GM12892 (cell line): ENCODE measurements at places on chromosomes 6 and 20.

GRCh38 chr6:36032261-36032660 lies 4.7 kb downstream of the MAPK14 start:
- DNase-seq = no peak

- DNase-seq = no peak
Measured at GRCh38 chr20:63289311-63290135, 3.5 kb upstream of the COL20A1 start.

GRCh38 chr6:41093729-41094128 lies 21.0 kb downstream of the NFYA start:
- DNase-seq = no peak

DNA sequence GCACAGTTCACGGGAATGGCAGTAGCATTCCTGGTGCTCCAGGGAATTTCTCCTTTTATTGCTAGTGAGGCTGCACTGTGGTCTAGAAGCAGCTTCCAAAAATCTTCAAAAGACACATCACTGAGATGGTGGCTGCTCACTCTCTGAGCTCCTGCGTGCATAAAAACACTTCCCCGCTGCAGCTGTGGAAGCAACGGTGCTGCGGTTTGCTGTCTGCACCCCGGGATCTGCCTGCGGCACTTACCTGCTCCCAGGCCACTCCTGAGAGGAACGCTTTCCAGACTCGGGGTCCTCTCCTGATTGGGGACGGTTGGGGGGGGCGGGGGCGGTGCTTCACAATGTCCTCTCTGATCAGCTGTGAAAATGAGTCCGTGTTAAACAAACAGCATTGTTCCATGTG lies 77.9 kb downstream of the TMEM242 start:
- no peak for DNase-seq

DNA sequence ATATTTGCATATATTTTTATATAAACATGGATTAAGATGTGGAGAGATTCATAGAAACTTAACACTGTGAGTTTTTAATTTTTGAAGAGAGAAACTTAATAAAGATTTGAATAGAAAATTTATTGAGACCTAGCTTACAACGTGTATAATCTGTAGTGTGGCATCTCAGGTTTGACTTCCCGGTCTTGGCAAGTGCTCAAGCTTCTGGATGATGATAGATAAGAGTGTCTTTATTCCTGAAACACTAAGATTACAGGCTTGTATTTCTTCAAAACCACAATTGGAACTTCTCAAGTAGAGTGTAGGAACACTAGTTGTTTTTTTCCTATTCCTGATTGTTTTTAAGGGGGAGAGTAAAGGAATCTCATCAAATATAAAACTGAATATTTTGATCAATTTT lies 64.6 kb upstream of the NOTCH4 start:
- no peak for DNase-seq

DNA sequence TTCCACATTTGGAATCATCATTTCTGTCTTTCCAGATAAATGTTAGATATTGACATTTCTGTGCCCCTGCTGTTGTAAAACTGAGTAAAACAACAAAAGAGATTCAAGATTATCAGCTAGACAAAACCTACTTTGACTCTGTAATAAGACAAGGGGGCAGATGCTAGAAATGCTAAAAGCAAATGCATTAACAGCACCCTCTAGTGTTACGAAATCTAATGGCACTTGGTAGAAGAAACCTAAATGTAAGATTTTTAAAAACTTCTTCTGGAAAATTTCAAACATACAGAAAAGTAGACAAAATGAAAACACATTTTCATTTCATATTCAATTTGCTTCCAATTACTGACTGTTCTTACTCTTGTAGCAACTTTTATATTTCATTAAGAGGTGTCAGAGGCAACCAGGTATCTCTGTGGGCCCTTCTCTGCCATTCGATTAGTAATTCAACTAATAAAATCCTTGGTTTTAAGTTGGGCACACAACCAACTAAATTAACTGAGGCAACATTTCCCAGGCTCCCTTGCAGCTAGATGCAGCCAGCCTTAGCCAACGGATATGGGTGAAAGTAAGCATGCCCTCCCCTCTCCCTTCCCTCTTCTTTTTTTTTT lies 45.0 kb downstream of the SLC23A2 start:
- DNase-seq = no peak

DNA sequence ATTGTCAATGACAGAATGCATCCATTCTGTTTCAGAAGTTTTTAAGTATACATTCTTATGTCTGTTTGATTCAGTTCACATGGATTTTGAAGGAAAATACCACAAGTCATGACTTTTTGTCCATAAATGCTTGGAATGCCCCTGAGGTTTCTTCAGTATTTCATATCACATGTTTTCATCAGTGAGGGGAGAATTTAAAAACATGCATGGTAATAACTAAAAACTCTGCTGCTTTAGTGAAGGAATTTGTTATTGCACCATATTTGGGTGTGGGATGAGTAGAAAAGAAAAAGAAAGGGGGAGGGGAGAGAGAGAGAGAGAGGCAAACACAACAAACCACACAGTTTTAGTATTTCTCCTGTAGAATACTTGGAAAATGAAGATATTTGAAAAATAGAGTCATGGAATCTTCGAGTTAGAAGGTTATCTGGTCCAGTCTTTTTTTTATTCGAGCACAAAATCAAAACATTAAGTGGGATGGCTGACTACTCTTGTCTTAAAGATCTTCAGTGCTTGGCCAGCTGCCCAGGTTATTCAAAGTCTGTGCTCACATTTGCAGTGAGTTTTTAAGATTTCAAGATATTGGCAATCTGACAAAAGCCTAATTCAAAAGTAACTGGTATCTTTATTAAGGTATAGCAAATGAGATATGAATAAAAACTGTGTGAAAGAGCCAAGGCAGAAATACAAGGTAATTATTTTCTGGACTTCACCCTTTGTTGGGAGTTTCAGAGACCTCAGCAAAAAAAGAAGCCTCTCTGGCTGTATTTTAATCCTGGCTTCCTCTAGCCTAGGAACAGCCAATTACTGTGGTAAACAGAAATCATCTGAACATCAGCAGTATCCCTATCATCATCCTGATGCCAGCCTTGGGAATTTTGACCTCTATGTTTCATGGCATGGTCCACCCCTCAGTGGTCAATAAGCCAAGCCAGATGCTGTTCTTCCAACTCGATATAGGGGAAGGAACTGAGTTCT lies 687.9 kb upstream of the CITED2 start:
- no peak for DNase-seq

- DNase-seq = no peak
Measured at GRCh38 chr6:28068067-28068466, 12.3 kb upstream of the ZNF165 start.

DNA sequence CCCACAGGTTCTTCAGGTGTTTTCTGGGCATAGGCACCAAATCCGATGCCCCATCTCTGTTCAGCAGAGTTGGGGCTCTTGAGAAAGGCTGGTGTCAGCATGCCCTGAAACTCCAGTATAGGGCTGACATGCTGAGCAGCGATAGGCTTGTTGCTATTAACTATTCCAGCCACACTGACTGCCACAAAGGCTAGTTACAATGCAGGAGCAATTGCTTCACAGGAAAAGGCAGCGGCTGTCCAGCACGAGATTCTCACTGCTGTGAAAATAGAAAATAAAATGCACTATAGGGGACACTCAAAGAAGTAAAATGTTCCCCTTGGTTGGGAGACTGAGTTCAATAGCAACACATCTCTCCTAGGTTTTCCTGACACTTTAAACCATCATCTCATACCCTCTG lies 112.4 kb downstream of the BFSP1 start:
- no peak for DNase-seq

DNA sequence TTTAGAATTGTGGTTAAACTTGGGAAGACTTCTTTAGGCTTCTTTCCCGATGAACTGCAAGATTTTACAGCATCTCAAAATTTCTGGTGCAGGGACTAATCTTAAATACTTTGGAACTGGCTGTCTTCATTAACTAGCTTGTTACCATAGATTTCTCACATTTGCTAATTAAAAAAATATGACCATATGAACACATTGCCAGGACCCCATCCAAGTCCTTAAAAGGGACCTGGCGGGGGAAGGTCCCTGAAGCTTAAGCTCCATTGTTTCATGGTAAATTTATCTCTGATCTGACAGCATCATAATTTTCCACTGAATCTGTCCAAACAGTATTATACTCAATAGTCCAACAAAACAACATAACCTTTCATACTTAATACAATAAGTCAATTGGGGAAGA lies 517.8 kb upstream of the FLRT3 start:
- DNase-seq = no peak

GRCh38 chr20:2524709-2525506 lies 11.5 kb upstream of the TMC2 start:
- DNase-seq = no peak

- DNase-seq = no peak
Measured at GRCh38 chr6:3231247-3232016, 4.0 kb upstream of the TUBB2B start.

DNA sequence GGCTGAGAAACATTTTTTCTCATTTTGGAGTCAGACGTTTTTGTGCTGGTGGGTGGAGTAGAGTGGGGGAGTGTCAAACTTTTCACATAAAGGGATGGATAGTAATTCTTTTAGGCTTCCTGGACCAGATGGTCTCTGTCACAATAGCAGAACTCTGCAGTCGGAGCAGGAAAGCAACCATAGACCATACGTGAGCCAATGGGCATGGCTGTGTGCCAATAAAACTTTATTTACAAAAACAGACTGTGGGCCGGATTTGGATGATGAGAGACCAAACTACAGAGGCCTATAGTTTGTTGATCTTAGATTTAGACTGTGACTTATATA lies 70.8 kb upstream of the SLC22A23 start:
- no peak for DNase-seq

- DNase-seq = no peak
Measured at GRCh38 chr6:26232940-26233648, 131.9 kb upstream of the BTN3A2 start.

DNA sequence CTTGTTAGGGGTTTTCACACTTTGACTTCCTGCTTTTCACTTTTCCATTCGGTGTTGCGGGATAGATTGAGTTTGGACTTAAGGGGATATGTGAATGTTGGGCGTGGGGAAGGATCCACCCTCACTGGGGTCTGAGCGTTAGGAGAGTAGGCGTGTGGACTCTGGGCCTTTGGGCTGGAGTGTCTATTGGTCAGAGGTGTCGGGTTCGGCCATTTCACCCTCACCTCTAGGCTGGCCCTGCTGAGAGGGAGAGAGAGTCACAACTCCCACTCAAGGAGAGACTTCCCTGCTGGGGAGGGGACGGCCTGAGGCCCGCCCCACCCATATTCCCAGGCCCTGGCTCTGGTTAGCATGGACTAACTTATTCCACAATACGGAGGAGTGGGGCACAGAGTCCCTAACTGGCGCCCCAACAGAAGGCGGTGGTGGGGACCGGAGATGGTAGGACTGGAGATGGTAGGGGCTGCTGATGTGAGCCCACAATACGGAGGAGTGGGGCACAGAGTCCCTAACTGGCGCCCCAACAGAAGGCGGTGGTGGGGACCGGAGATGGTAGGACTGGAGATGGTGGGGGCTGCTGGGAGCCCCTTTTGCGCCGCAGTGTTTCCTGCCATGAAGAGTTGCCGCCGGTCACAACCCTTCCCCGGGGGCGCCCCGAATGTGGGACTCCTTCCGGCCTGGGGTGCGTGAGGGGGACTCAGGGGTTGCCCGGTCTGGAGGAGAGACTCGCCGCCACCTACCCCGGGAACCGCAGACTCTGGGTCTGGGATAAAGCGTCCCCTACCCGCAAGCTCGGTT lies 1.4 kb upstream of the PTPRA start:
- DNase-seq = no peak

GRCh38 chr6:53734473-53735299 lies 60.1 kb upstream of the LRRC1 start:
- DNase-seq = no peak

GRCh38 chr6:40336940-40337760 lies 250.0 kb downstream of the LRFN2 start:
- no peak for DNase-seq

- DNase-seq = no peak
Measured at GRCh38 chr20:13041574-13042457, 33.0 kb downstream of the SPTLC3 start.

DNA sequence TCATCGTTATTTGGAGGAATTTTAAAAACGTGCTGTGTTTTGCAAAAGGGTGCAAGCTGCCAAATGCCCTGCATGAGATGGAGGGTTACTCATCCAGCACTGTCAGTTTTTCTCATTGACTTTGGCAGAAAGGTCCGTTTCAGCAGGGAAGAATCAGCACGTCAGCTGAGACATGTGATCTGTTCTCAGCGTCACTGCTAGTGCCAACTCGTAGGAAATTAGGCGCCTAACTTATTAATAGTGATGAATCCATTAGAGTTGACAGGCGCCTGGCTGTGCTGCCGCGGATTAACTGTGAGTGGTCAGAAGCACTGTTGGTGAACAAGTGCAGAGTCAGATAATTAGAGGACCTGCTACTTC lies 175.5 kb upstream of the FOXQ1 start:
- DNase-seq = no peak

DNA sequence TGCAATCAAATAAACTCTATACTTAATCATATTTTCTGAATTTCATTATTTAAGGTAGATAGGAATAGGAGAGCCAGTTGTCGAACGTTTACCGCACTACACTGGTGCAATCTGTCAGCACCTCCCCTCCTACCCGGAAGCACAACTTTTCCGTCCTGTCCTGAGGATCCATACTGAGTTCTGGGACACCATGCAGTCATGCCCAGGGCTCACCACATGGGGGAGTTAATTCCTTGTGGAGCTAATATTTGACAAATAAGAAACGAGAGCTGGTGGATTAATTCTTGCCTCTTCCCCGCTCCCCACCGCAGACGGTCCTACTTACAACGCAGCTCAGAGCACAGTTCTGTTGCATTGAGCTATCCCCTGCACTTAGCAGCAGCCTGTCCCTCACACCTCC lies 107.7 kb upstream of the RALGAPA2 start:
- DNase-seq = no peak

- DNase-seq = no peak
Measured at GRCh38 chr6:14353798-14354197, 236.2 kb downstream of the CD83 start.

- DNase-seq = no peak
Measured at GRCh38 chr6:113178349-113178748, 678.8 kb upstream of the MARCKS start.

DNA sequence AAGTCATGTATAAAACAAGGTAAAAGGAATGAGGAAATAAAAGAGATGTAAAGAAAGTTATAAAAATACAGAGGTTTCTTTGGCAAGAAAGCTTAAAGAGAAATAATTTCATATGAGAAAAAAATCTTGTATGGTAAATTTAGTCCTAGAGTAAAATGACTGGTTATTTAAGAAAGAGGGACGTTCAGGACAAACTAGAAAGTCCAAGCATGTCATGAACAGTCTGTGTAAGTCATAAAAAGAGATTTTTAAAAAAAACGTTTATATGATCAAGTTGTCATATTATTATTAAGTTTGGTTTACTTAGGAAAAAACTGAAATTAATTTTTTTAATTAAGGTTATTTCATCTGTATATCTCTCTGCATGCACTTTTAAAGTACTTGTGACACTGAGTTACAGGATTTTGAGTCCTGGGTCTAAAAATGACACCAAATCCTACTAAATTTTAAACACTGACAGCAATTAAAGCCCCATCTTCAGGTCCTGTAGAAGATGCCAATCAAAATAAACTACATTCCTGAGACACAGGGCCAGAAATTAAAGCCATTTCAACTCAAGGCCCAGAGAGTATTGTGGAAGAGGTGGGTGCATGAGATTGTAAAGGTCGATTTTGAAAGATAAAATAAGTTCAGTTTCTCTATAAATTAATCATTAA lies 62.4 kb downstream of the AGPAT4 start:
- no peak for DNase-seq

- no peak for DNase-seq
Measured at GRCh38 chr6:152625213-152625612, 11.9 kb downstream of the SYNE1 start.

- DNase-seq = no peak
Measured at GRCh38 chr6:125302840-125303511, 1.2 kb upstream of the HDDC2 start.
